ENCODE measurements at places on chromosomes 11 and 22.

GRCh38 chr22:46193898-46194310 lies 43.6 kb downstream of the PPARA start:
- DNase-seq: no peak

GRCh38 chr22:20228055-20228938 lies 39.8 kb downstream of the RTN4R start:
- DNase-seq: no peak

GRCh38 chr11:102882389-102883024 lies 7.7 kb upstream of the MMP12 start:
- DNase-seq: no peak

DNA sequence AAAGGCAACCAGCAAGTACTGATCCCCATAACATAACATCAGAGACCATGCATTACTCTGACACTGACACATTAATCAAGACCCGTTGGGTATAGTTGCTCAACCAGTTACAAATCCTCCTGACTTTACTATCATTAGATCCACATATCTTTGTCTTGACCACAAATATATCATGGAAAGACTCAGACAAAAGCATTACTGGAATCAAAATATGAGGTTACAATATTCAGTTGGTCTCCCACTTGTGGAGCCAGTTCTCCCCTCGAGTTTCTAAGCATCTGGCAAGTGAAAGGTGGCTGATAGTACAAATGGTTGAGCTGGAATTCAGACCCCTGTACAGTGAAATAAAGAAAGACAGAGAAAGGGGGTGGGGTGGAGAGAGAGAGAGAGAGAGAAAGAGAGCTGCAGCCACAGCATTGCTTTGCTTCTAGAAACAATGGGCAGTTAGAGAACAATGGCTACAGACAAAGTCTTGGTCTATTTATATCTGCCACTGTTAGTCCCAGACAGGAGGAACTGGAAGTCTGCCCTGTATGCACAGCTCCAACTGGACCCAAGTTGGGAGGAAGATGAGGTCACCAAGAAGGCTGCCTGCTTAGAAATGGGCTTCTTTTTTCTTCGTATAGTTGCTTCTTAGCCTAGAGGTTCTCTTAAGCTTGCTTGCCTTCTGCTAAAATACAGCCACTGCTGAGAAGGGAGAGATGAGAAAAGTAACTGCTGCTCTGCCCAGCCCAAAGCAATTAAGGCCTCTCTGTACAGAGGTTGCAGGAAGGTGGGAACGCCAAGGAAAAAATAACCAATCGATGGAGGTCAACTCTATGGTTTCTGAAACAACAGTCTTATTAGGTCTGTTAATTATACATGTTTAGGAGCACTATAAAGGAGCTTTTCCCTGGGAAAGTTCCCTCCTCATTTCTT lies 85.5 kb downstream of the ETS1 start:
- DNase-seq: no peak

- DNase-seq: no peak
Measured at GRCh38 chr11:103582351-103582909, 454.0 kb upstream of the DDI1 start.

DNA sequence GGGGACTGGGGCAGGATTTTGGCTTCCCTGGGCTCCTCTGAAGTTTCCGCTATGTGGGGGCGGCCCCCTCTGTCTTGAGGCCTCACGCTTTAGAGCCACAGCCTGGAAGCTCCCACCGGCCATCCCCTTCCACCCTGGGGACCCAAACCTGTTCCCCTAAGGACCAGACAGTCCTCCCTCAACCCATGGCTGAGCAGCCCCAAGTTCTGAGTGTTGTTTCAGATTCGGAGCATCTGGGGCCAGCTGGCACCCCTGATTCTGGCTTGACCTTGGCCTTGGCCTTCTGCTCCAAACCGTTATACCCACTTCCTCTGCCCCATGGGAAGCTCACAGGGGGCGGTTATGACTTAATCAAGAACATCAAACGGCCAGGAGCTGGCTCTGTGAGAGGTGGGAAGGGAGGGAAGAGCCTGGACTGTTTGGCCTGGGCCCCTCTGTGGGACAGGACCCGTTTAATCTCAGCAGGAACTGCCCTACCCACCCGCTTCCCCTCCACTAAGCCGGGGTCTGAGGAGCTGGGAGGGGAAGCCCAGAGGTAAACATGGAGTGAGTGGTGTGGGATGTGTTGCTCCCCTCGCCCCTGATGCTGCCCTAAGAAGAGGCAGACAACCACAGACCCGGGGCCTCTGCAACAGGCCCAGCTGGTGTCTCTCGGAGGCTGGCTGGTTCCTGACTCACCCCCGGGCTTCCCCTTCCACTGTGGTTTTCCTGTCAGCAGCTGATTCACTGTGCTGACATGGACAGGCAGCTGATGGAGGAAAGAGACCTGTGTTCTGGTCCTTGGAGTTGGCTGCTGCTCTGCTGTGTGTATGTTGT lies 3.4 kb downstream of the CD82 start:
- peak; percentile 41 for DNase-seq

DNA sequence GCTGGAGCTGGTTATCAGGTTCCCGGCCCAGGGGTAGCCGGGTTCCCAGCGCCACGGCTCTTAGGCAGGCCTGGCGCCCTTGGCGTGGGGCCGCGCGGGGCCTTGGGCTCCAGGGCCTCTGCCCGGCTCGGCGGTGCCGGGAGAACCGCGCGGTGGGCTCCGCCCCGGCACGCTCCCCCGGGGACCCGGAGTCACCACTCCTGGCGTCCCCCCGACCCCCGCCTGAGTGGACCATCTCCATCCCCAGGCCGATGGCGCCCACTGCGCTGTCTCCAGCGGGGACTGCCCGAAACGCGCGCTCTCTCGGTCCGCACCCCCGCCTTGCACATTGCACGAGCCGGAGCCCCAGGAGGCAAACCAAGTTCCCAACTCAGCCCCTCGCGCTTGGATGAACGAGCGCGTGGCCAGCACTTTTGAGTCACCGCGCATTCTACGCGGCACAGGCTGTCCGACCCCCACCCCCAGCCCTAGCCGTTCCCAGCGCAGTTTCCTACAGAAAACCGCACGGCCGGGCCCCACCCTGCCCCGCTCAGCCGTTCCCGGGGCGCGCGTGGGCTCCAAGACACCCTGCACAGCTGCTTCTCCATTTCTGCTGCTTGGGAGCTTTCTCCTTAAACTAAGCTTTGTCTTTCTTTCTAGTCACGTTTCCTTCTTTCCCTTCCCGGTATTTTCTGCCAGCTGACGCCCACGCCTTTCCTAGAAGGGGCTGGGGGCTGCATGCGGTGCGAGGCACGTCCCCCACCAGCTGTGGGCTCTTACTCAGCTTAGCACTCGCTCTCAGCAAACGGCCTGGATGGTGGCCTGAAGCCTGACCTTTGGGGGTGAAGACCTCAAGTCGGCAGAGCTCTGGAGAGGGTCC lies 650 bp upstream of the CHID1 start:
- peak; percentile 28 for DNase-seq

GRCh38 chr11:69234740-69235710 lies 58.9 kb upstream of the MYEOV start:
- no peak for DNase-seq

- DNase-seq: no peak
Measured at GRCh38 chr11:28679795-28680468, 571.7 kb downstream of the METTL15 start.

DNA sequence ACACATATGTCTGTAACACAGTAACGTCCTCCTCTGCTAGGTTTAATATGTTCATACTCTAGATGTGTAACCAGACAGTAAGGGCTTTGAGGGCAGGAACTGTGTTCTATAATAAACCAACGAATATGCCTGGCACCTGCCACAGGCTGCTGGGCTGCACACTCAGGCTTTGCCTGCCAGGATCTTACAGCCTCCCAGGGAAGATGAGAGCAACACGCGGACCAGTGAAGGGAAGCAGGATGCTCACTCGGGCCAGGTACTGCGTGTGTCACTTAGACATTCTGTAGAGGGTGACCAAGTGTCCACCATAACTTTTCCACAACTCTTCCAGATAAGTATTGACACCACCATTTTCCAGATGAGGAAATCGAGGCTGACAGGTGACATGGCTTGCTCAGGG lies 21.7 kb upstream of the BAIAP2L2 start:
- DNase-seq: no peak

DNA sequence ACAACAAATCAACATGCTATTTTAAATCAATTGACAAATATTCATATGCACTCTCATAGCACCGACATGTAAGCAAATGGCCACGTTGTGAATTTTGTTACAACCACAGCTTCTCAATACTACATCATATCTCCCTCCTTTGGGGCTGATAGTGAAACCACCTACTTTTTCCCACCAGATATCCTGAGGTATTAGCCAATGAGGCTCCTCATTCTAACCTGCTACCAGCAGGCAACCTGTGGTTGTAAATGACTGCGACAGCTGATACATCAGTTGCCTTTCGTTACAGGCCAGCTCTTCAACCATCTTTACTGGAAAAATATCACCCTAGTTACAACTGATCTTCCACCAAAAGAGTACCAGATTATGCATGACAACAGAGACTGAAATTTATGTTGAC lies 3.7 kb upstream of the XKR3 start:
- DNase-seq: no peak

GRCh38 chr11:113623114-113623513 lies 83.0 kb downstream of the TMPRSS5 start:
- DNase-seq: no peak

DNA sequence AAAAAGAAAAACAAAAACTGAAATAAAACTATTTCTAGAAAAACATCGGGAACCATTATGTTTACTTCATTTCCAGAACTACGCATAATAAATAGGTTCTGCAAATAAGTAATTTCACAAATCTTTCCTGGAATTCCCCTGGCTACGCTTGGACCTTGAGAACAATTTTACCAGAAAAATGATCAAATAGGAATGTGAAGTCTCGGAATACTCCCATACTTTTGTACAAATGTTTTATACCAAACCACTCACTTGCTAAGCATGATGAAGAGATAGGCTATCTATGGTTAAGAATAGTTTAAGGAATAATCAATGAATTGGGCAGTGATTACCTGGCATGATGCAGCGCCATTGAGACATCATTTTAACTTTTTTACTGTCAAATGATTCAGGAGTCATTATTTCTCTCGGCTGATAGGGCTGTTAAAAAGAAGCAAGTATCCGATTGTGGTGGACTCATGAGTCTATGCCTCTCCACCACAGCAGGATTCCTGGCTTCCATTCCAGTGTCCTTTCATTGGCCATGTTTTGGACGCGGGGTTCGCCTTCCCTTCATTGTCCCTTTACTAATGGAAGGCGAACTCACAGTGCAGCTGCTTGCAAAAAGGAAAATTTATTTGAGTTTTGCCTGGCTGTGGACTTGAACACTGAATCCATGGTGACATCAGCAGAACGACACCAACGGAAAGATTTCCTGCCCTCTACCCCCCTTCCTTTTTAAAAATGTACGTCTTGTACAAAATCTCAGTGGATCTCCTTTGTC lies 39.9 kb upstream of the BLID start:
- DNase-seq: no peak

GRCh38 chr11:112760396-112761059 lies 200.7 kb upstream of the NCAM1 start:
- no peak for DNase-seq

- DNase-seq: no peak
Measured at GRCh38 chr11:110289472-110289871, 6.9 kb downstream of the RDX start.

DNA sequence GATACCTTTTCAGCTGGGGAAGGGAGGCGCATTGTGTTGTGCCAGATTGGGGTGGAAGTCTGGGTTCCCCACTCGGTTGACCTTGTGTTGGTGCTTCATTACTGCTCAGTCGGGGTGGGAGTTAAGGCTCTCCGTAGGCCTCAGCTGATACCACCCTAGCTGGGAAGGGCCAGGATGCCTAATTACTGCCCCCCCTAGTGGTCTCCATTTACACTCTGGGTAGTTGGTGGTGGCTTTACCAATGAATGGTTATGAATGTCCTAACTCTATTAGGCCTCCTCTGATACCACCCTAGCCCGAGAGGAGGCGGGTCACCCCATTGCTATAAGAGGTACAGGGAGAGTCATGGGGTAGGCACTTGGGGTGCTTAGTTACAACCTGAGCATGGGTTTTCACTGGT lies 27.5 kb upstream of the HIKESHI start:
- no peak for DNase-seq

DNA sequence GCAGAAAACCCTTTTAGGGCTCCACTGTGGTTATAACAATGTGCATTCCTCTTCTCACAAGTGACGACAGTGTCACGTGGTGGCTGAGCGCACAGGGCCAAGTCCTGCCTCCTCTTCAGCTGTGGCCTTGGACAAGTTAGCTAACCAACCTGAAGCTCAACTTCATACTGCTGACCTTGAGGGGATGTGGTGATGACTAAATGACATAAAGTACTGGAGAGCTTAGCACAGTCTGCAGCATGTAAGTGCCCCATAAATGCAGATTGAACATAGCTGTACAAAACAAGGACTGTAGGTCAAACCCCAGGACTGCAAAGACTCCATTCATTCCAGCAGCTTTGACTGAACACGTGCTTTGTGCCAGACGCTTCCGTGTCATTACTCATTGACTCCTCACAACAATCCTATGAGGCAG lies 20.1 kb upstream of the MRGPRX2 start:
- no peak for DNase-seq

- no peak for DNase-seq
Measured at GRCh38 chr22:40414838-40415505, 44.6 kb downstream of the SGSM3 start.

- peak; percentile 9 for DNase-seq
Measured at GRCh38 chr11:79312617-79313529, 128.0 kb downstream of the TENM4 start.

DNA sequence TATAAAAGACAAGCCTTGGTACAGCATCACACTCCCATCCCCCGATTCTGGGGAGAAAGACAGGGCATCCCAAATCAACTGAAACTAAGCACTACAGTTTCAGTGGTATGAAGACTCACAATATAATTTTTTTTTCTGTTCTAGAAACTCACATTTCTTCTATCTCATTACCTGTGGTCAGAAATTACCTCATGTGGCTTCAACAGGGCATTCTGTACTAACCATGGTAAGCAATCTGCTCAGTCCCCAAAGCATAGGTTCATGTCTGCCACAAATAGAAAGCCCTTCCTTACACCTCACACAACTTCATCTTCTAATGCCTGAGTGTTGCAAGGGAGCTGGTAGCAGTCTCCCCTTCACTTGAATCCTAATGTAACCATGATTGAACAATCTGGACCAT lies 147.4 kb upstream of the POU2AF2 start:
- no peak for DNase-seq

DNA sequence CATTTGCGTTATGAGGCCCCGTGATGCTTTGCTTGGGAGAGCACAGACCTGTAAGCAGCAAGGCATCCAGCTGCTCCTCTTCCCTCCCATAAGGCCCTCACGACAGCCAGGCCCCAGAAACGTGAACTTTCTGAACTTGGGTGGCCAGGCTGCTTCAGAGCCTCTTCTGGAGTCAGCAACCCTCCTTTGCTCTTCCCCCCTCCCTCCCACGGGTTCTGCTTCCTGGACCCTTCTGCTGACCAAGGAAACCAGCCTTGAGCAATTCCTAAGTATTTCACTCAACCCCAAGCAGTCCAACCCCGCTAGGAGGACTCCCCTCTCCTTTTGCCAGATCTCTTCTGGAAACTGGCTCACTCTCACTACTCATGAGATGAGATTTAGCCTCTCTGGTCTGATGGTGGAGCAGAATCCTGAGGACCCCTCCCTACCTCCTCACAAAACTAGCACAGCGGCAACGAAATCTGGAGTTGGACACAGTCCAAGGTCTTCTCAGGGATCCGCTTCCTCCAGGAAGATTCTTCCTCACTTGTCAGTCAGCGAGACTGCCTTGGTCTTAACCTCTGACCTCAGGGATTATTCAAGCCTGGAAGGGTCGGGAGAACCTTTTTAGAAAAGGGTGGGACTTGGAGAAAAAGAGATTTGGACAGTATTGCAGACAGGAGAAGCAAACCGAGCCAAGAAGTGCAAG lies 86.2 kb downstream of the UBASH3B start:
- DNase-seq: no peak
